ENCODE measurements at places on chromosomes 12 and 14. TPM values are rescaled to one million over a fixed set of nuclear protein-coding genes. Genes with fewer than 3 reads are reported as not detected.

- no peak for DNase-seq
These were observed 168.7 kb downstream of the CFAP54 start for GRCh38 chr12:96658075-96658474.

DNA sequence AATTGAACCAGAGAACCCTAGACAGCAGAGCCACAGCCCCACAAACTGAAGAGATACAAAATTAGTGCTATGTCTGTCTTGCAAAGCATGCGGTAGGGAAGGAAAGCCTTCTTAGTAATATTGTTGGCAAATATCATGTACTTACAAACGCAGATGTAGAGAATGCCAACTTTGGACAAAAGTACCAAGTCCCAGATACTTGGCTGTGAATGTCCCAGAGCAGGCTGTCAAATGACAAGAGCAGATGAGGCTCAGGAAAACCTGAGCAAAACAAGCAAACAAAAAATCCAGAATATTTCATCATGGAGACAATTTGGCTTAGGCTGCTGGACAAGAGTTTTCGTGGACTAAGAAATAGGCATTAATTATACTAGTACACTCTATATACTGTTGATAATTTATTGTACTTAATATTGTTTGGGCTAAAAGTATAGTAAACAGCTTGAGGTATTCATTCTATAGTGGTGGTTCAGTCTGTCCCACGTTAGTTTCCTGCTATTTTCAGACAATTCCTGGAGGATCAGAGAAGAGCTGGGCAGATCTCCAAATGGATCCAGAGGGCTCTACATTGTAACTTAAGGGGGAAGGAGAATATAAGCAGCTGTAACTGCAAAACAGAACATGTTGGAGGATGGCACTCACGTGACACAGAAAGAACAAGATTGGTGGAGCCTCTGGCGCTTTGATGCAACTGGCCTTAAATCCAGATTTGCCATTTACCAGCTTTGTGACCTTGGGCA, 329.8 kb downstream of the ATP23 start:
- no peak for DNase-seq

GRCh38 chr12:26841085-26841484, 8.1 kb upstream of the ITPR2 start:
- DNase-seq = no peak

DNA sequence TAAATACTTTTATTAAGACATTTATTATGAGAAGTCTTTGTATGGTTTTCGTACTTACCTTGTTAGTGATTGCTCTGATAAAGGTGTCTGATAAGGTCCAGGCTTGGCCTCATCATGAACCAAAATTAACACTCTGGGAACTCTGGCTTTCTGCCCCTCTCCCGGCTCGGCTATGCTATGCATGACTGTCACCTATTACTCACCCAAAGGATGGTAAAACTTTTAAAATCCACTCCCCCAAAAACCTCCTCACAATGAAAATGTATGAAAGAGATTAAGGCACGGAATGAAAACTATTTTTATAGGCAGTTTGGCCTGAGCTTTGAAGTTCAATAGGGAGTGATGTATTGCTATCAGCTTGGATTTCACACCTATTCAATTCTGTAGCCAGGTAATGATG, 217.3 kb upstream of the TBX3 start:
- no peak for DNase-seq

- DNase-seq = no peak
These were observed 115.4 kb downstream of the GLT1D1 start for GRCh38 chr12:128968668-128969067.

DNA sequence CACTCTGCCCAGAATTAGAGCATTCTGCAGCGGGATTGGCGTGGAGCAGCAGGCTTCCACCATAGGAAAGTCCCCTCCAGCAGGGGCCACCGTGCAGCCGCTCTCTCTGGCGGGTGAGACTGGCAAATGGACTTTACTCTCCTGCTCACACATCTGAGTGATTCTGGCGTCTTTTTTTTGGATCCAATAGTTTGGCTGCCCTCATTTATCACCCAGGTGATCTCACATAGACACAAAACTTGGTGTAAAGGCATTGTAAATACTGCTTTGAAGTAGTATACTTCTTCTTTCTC, 130.3 kb downstream of the TGFB3 start:
- no peak for DNase-seq

GRCh38 chr12:49366096-49366651, 1.1 kb upstream of the SPATS2 start:
- peak; percentile 57 for DNase-seq

- no peak for DNase-seq
These were observed 111.3 kb upstream of the FKBP4 start for GRCh38 chr12:2683283-2684025.

DNA sequence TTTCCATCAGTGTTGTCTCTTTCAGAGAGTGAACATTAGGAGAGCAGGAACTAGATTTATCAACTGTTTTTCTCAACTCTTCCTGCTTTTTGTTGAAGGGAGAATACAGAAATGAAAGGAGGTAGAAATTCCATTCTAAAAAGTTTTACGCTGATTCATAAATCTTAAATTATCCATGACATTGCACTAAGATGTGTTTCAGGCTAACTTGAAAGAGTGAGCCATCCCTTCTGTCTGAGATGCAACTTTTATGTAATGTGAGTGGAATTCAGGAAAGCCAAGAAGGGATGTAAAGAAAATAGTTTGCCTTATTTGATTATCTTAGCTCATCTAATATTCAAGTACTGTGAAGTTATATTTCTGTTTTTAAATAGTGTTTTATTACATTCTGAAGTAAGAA, 349.5 kb upstream of the RGS6 start:
- DNase-seq = no peak

RHEBL1 gene
- 0.52 TPM for polyA plus RNA-seq
